ENCODE measurements at places on chromosomes 2 and 18.

DNA sequence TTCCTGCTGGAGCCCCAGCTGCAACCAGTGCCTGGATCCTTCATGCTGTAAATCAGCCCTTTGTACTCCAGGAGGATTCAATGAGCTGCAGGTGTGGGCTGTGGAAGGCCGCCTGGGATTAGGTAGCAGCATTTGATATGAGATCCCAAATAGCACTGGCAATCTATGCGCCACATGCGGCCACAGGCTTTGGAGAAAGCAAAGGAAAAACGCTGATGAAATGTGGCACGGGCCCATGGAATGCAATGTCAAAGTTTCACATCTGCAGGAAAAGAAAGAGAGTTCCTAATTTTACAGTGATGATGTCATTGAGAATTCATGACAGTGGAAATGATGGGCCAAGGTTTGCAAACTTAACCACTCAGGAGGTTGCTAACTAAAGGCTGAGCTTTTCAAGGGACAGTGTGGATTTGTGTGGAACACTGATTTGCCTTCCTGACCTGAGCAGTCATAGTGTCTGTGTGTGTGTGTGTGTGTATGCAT is 216.4 kb upstream of the OSR1 start:
- DNase-seq, result no peak

- peak; percentile 22 for DNase-seq
Observed at GRCh38 chr2:119174216-119174992, 15.9 kb upstream of the C1QL2 start.

DNA sequence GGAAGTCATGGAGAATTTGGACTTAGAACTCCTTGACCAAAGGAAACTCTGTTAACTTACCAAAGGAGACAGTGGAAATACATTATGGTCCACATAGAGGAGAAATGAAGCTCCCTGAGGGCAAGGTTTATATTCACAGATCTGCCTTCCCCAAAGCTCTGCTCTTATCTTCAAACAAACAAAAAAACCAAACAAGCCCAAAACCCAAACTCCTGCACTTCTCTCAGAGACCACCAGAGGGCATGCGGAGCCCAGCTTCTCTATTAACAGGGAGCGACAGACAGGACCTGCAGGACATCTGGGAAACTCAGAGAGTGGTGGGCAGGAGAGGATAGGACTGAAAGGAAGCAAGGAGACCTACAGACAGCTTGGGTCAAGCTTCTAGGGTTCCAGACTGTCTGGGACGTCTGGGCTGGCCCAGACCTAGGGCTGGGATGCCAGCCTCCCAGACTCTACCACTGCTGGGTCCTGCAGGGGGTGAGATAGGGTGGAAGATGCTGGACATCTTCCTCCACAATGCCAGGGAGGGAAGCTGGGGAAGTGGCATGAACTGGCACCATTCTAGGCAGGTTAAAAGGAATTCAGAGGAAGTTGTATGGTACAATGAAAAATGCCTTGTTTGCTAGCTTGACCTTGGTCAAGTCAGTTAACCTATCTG is 4.0 kb upstream of the WNT10A start:
- DNase-seq, result peak; percentile 60

DNA sequence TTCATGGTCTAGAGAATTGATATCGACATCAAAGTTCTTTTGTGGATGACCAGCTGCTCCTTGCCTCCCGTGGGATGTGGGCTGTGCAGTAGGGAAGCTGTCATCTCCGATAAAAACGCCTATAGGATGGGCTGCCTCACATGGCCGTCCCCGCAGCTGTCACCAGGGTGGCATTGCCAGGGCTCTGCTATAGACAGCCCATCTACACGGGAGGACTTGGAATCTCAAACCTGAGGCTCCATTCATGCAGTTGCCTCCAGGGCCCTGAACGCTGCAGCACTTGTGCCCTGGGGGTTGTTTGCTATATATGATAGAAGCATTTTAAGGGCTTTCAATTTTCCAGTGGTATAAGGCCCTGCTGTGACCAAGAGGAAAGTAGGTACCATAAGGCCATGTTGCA is 183.1 kb downstream of the MYCN start:
- DNase-seq, result no peak

DNA sequence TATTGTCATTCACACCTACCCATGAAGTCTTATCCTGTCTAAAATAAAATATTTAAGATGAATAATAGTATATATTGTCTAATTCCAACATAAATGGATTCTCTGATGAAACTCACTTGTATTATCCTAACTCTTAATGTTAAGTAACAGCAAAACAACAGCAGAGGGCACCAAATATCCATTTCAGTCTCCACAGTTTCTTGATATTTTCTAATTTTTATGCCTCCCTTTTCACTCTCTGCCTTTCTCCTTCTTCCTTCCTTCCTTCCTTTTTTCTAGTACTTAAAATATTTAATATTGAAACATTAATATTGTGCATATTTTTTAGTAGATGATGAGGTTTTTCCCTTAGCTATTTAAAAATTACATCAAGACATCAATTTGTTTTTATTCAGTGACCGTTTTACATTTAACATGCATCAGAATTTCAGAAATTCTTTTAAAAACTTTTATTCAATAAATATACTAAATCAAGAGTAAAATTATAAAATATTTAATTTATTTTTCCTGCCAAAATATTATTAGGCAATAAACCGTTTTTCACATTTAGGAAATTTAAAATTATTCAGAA is 97.6 kb downstream of the WDR7 start:
- DNase-seq, result peak; percentile 29

DNA sequence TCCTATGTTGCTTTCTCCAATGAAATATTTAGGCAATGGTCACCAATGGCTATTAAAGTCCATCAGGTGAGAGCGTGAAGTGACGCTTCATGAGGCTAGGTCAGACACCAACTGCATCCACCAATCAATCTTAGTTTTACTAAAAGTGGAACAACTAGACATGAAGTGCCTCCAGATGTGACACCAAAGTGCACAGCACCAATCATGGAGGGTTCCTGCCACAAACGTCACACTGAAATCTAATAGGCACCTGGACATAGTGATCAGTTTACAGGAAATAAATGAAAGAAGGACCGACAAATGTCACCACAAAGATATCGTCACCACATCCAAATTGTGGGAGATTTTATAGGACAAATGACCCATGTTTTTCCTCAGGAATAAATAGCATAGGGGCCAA is 70.5 kb downstream of the PSMG2 start:
- no peak for DNase-seq

GRCh38 chr2:15408759-15409158 is 152.4 kb downstream of the NBAS start:
- no peak for DNase-seq

DNA sequence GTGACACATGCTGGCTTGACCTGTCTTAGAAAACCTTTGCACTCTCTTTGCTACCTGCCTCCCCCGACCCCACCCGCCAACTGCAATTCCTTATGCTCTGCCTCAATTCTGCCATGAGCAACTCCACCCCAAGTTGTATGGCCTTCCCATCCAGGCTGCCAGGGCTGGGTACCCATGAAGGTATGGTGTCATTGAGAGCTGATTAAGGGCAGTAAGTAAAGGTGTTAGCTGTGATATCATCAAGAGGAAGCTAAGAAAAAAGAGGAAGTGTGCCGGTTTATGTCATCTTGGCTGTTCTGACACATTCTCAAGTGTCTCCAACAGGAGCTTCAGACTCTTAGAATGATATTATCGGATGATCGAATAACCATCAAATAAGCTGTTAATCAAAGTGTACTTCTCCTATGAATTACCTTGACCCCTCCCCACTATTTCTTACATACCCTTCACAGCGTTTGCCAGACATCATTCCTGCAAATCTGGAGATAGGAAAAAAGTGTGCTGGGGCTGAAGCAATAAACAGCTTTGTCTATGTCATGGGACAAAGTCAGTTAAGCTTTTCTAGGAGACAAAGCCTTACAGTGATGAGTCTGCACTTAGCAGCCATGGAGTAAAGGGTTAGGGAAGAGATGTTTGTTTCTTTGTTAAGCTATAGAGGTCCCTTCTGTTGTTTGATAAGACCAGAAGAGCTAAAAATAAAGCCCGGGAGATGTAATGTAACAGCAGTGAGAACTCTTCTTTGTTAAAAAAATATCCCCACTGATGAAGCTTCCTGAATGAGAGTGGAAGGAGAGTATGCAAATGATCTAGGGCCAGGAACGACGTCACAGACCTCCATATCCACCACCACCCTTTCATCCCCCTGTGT is 40.4 kb upstream of the SMAD2 start:
- DNase-seq, result no peak

GRCh38 chr2:239196474-239197021 is 204.3 kb downstream of the HDAC4 start:
- no peak for DNase-seq

- DNase-seq, result no peak
Observed at GRCh38 chr2:233449921-233450863, 95.9 kb downstream of the DGKD start.

GRCh38 chr2:44955593-44956392 is 14.3 kb downstream of the SIX3 start:
- peak; percentile 60 for DNase-seq

DNA sequence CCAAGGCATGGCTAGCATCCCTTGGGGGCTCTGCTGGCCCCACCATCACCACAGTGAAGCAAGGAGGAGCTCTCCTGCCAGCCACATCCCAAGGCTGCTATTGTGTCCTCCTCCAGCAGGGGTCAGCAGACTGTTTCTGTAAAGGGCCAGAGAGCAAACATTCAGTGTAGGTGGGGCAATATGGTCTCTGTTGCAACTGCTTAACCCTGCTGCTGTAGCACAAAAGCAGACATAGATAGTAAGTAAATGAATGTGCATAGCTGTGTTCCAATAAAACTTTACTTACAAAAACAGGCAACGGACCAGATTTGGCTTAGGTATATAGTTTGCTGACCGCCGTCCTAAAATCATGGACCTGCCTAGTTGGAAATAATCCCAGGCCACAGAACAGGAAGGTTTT is 36.4 kb upstream of the ZBTB7C start:
- peak; percentile 66 for DNase-seq

DNA sequence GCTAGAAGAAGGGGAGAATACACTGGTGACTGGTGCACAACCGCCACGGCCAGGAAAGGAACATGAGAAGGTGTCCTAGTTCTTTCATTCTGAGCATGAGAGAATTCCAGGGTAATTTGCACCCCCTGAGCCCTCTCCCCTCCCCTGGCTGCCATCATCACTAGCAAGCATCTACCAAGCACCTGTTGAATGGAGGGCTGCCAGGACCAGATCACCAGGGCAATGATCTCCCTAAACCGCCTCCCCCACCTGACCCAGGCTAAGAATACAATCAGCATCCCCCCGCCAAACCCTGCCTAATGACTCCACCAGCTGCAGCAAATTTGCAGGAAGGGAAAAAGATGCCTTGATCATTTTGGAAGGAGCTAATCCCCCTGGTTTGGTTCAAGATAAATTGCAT is 100.2 kb downstream of the STPG4 start:
- peak; percentile 19 for DNase-seq

DNA sequence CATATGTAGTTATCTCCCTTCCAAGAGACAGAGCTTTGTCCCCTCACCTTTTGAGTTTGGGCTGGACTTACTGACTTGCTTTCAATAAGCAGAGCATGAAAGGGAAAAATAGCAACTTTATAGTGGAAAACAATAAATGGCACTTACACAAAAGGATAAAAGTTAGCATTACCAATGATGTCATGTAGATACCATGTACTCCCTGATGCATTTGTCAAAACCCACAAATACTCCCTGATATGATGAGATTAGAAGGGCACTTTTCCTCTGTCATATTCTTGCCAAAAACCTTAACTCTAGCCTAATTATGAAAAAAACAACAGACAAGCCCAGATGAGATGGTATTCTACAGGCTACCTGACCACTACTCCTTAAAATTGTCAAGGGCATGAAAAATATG is 16.0 kb downstream of the HIBCH start:
- no peak for DNase-seq

DNA sequence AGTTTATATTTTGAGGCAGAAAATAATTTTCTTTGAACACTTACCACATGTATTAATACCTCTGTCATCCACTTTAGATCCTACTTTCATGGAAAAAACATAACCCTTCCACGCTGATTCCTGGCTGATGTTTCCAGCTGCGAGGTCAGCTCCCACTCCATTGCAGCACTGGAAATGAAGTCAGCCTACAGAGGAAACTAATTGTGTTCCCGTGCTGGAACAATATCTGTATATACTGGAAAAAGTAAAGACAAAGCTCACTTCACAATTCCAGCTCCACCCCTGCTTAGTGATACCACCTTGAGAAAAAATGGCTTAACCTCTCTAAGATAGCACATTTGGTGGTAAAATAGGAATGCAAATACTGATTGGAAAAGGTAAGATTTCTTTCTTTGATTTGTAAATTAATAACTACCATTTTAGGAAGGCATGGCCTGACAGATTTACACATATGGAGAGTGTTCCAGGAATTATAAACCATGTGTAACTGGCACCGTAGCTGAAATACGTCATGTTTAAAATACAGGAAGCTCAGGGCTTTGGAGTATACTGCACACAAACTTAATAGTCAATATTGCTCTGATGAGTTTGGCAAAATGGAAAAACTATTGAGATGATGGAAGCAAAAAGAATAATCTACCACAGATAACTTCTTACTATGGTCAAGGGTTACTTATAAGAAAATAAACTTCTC is 90.0 kb downstream of the TRIB2 start:
- DNase-seq, result no peak

DNA sequence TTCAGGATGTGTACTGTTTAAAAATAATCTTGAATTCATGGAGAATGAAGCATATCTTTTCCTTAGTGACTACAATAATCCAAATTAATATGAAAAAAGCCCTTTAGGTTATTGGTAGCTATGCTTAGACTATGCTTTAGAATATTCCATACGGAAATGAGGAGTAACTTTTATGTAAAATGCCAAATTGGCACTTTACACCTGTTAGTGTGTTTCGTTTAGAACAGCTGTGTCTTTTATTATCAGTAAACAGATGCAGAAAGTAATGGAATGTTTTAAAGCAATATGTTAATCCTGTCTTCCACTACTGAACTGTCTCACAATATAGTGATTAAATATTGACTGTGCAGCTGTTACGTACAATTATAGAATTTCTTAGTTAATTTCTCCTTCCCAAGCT is 129.6 kb downstream of the PMS1 start:
- no peak for DNase-seq

- no peak for DNase-seq
Observed at GRCh38 chr2:132974467-132975095, 304.6 kb upstream of the LYPD1 start.

GRCh38 chr2:17805166-17805565 is 11.1 kb upstream of the MSGN1 start:
- no peak for DNase-seq

DNA sequence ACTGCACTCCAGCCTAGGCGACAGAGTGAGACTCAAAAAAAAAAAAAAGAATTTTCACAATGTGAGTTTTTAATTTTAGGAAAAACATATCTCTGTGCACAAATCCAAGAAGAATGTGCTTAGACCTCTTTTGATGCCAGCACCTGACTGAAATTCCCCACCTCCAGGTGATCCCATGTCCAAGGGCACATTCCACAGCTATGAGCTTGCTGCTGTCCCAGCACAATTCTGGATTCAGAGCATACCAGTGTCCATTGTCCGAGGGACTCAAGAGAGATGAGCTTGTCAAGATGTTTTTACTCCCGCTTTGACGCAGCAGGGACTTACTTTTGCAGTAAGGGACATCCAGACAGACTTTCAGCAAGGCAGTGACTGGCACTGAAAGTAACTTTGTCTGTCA is 489.1 kb upstream of the ACVR2A start:
- DNase-seq, result no peak

All from NCI-H1105 (cell line).